Fibroblast of the aortic adventitia (primary cell): ENCODE measurements at places on chromosomes 12 and 14. TPM values are rescaled to one million over a fixed set of nuclear protein-coding genes. Genes with fewer than 3 reads are reported as not detected.

DNA sequence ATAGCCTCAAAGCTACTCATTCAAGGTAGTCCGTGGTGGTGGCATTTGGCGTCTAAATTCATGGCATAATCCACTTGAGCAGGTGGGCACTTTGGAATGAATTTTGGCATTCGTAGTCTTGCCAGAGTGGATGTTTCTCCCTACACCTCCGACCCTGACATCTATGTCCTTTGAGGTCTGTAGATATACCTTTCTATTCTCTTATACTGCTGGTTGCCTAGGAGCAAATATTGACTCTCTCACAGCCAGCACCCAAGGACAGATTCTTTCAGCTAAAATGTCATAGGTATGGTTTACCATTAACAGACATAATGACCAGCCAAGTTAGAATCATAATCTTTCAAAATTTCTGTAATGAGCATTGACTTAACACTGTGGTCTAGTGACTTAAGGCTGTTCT is 47.4 kb upstream of the FLRT2 start:
- no peak for DNase-seq

OSGEP gene
- 31.2 and 45.6 TPM in 2 replicates for total RNA-seq

DNA sequence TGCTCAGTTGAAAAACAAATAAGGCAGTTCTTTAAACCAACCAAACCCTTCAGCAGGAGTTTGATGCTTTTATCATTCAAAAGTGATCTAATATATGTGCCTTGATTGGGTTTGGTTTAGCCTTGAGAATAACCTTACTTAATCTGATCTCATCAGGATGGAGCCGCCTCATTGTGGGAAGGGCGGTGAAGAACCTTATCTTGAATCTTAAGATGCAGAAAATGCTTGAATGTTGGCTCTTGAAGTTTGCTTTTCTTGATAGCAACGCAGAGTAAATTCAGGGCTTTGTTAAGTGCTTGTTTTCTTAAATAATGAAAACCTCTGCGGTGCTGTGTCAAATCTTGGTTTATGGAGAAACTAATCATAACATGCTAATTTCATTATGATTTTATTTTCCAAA is 138.2 kb downstream of the MON2 start:
- peak; percentile 78 for DNase-seq

NFATC4 gene
- 77.9 and 221 TPM in 2 replicates for total RNA-seq

GRCh38 chr12:108514973-108515814 is at the start of gene FICD:
Gene FICD (plus strand): TSS chr12:108515277. CDS start chr12:108516973, 1,696 bp downstream.
- DNase-seq, result peak; percentile 96

DNA sequence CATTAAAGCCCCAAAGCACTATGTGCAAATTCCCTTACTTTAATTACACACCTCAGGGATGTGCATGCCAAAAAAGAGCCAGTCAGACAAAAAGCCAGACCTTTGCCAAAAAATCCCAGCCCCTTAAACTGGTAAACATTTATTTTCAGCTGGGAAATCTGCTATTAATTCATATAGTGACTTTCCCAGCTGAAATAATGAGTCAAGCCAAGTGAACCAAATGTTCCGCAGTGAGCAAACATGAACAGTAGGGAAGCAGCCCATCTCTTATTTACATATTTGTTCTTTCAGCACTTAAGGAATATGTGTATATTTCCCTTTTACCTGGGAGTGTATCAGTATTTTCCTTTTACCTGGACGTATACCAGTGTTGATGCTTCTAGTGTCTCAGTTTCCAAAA is 44.0 kb upstream of the OTX2 start:
- DNase-seq, result no peak
